ENCODE measurements at places on chromosomes 6 and 20.
A peak's percentile ranks its signal among the peaks of the same experiment; 100 is the strongest.

DNA sequence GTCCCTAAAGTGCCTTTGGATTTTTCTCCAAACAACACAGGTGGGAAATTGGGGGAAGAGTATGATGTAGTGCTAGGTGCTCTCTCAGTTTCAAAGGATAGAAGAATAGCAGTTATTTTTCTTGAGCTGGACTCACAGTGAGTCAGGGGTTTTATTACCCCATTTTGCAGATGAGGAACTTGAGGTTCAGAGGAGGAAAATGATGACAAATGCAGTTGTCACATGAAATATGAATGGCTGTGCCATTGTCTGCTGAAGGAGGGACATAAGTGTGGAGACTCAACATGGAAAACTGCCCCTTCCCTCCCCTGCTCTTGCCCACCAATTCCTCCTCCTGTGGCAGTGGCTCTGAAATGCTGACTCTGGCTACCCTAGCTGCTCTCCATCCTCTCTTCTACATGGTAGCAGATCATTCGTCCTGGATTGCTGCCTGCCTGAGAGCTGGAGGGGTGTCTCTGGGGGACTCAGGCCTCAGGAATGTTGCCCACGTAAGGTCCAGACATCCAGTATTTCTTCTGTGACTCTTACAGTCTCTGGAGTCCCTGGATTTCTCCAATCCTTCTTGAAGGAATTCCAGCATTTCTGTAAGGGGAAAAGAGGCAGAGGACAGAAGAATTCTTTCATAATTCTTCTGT, 37.6 kb upstream of the EPB41L1 start:
- no peak for DNase-seq

GRCh38 chr20:41171736-41172295, 34.5 kb downstream of the PLCG1 start:
- DNase-seq = no peak

DNA sequence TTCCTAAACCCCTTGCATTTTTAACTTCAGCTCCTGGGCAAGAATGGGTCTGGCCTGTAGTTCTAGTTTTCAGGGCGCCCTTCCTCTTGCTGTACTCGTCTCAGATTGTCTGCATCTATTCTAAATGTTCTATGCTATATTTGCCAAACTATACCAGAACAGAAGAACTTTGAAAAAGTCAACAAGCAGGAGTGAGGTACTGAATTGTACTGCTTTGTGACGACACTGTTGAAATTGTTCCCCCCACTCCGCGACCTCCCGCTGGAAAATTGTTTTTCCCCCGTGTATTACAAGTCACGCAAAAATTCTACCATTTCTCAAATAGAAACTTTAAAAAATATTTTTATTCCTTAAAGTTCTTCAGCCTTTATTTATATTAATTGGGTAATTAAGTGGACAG, 73.9 kb downstream of the CBFA2T2 start:
- DNase-seq = no peak

- DNase-seq = no peak
Observed at GRCh38 chr20:33711446-33711738, 8.7 kb downstream of the PXMP4 start.

GRCh38 chr20:37524859-37525708, 2.6 kb downstream of the BLCAP start:
- peak; percentile 57 for DNase-seq

DNA sequence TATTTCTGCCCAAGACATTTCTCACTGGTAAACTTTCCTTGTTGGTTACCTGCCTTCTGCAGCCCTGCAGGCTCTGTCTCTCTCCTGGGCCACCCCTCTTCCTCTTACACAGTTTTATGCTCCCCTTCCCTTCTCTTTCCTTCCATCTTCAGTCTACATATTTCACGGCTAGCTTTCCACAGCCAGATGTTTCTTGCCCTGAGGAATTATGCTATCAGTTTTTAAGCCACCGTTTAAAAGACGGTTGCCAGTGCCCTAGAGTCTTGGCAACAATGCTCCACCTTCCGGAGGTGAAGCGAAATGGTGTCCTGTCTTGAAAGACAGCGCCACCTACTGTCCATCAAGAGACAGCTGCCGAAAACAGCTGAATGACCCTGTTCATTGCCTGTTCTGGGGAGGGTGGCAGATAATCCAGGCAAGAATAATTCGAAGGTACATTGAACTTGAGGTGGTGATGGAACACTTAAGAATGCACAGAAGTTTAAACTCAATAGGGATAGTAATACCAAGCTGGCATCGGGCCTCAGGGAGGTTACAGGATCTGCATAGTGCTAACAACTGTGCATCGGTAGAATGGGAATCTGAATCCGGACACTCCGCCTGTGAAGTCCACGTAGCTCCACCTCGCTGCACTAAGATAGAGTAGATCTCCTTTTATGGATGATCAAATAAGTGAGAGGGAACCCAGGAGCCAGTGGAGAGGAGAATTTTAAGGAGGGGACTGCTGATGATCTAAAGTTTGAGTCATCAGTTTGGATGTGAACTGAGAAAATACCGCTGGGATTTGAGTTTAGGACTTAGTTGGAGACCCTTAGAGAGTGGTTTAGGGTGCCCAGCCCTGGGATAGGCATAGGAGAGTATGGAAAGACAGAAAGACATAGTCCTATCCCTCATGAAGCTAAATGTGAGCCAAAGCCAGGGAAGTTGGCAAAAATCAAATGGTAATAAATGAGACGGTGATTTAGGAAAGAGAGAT, 4.8 kb upstream of the TRIM40 start:
- DNase-seq = peak; percentile 83

DNA sequence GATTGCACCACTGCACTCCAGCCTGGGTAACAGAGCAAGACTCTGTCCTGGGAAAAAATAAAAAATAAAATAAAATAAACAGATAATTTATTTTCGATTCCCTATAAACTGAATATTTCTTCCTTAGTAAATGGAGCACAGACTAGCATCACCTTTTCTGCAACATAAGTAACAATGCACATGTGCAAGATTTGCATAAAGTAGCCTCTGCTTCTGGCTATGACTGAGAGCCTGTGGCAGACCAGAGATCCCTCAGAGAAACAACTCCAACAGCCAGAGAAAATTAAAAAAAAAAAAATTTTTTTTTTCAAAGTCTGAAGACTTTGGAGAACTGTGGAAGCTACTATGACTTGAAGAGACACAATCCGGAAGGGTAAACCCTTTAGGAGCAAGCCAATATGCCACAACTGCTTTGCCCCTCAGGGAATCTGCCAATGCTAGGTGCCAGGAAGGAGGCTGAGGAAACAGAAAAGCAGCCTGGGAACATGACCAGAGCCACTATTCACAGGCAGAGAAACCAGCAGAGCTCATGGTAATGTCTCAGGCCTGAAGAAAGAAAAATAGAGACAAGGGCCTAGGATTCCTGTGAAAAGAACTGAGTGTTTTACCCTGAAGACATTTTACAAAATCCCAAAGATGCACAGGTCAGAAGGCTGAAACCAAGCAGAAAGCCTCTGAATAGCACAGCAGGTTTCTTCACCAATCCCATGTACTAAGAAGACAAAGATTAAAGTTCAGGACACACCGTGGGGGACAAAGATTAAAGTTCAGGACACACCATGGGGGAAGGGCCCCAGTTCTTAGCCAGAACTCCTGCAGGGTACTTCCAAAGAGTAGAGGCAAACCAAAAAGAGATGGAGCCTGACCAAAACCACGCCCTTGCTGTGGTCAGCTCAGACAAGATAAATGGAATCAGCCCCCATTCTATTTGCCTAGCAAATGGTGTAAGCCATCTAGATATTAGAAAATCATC, 25.8 kb downstream of the B4GALT5 start:
- no peak for DNase-seq

- DNase-seq = no peak
Observed at GRCh38 chr20:53335555-53335954, 258.1 kb downstream of the ZNF217 start.

DNA sequence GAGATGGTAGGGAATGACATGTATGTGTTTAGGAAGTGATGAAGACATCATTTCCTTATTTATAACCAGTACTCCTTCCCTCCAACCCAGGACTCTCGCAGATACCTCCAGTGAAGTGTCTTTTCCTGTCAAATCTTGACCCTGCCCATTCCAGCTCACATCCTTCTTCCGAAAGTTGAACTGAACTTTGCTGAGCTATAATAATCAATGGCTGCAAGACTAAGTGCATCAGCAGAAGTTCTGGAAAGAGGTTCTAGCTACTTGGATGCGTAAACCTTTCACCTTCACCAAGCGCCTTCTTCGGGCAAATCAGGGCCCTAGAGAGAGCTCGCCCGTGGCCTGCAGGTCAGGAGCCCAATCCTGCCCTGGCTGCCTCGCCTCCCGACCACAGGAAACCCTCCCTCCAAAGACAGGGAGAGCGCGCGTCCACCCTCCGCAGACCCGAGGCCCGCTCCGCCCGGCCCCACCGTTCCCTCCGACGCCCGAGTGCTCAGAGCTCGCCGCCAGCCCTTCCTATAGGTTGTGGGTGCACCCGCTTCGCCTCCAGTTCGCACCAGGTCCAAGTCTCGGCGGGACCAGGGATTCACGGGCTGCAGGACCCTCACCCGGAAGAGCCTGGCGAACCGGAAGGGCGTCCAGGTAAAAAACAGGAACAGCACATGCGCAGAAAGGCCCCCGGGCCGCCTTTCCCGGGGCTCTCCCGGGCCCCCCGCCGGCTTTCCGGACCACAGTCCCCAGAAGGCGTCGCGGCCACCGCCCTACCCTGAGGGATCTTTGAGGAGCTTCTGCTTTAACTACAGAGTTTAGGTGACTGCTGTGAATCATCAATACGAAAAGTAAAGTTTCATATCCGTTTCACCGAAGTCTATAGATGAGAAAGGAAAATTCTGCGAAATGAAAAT, at the start of gene ZNF334:
ZNF334 (minus strand) TSS at position 617 of the 902 bp plus-strand sequence. CDS start 1,457 bp downstream, outside the sequence.
- DNase-seq = peak; percentile 79

- peak; percentile 54 for DNase-seq
Observed at GRCh38 chr6:13615792-13616120, 621 bp downstream of the NOL7 start.

- no peak for DNase-seq
Observed at GRCh38 chr6:35501784-35502183, 4.9 kb upstream of the TEAD3 start.

- no peak for DNase-seq
Observed at GRCh38 chr20:60627751-60628565, 624.1 kb upstream of the CDH4 start.

DNA sequence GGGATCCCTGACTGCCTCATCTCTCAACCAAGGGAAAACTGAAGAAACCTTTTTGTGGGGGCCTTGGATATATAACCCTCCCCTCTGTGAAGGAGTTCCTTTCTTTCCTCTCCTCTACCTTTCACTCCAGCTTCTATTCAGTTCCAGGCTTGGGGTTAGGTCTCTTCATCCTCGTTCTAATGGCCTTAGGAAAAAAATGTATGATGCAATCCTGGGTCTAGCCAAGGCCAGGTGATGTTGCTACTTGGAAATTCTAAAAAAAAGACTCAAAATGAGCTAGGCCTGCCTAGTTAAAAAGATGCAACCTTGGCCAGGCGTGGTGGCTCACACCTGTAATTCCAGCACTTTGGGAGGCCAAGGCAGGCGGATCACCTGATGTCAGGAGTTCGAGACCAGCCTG, 7.6 kb downstream of the ABCC10 start:
- no peak for DNase-seq

Measured in activated CD4-positive, alpha-beta T cell treated with anti-CD3 and anti-CD28 coated beads, Interleukin-2, Interleukin-6, amounts not matched to agents 100 ng/mL and 50 ng/mL, durations not matched to agents 16 hours and 8 hours (primary cell).